ENCODE measurements at places on chromosomes 3 and 15.
A peak's percentile ranks its signal among the peaks of the same experiment; 100 is the strongest.

GRCh38 chr3:177211503-177212277 lies 14.4 kb upstream of the TBL1XR1 start:
- DNase-seq: no peak

- no peak for DNase-seq
These were observed 9.7 kb downstream of the TPM1 start for GRCh38 chr15:63052077-63052841.

DNA sequence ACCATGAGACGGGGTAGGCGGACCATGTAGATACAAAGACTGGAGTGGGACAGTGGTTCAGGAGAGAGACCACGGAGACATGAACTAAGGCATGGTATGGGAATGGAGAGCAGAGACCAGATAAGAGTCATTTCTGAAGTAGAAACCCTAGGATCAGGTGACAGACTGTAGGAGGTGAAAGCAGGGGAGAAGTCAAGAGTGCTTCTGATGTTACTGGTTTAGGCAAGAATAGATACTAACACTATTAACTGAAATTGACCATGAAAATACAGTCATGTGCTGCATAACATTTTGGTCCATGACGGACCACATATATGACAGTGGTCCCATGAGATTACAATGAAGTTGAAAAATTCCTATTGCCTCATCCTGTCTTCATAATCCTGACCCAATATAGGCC lies 41.7 kb downstream of the RASGRP1 start:
- DNase-seq: no peak

DNA sequence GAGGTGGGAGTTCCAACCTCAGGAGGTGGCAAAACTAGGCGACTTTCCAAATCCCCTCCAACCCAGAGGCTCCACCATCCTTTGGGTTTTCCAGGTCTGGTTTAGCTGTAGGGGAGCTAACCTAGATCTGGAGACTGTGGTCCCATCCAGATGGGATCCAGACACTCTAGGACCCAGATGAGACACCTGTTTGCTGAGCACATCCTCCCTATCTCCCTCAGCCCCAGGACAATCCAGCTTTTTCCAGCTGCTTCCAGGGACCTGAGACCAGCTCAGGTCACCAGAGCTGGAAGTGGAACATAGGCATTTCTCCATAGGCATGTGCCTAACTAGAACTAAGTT lies 18.2 kb downstream of the CRTAP start:
- no peak for DNase-seq

DNA sequence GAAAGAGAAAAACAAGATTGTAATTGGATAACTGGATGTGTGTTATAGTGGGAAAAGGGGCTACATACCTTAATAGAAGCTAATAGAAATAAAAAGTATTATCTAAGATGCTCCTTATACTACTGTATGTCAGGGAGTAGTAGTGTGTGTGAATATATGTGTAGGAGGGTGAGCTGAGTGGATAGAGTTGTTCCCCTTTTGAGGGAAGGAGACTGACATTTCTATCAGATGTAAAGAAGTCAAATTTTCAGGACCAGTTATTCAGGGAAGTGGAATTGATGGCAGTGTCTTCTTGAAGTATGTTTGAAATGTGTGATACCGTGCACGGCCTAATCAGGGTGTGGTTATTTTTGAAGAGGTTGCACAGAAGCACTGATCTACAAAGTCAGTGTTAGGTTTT lies 49.1 kb downstream of the PCOLCE2 start:
- no peak for DNase-seq

DNA sequence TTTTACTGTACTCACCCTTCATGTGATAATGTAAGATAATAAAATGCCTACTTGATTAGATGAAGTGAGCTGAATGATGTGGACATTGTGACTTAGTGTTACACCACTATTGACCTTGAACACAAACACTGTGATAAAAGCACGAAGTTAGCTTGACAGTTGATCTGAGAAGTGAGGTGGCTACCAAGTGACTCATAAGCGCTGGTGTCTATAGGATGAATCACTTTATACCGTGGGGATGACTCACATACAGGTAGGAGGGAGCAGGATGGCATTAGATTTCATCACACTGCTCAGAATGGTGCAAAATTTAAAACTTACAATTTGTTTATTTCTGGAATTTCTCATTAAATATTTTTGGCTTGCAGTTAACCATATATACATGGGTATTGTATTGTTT lies 174.7 kb upstream of the CNTN3 start:
- DNase-seq: no peak

DNA sequence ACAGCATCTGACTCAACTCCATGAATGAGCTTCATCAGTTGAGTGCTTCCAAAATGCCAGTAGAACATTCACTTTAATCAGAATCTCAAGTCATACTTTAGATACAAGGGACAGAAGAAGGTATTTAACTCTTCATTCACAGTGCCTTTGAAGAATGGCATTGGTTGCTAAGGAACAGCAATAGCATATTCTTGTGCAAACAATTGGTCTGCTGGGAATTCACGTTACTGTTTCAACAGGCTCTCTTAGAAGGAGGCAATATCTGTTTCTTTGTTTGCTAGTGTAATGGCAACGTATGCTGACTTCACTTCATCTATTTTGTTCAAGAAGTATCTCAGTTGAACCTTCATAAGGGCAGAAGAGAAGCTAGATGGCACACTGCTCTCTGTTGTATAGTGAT lies 113.9 kb downstream of the TMEM108 start:
- DNase-seq: no peak

GRCh38 chr3:114449271-114450007 lies 155.6 kb downstream of the TIGIT start:
- no peak for DNase-seq

DNA sequence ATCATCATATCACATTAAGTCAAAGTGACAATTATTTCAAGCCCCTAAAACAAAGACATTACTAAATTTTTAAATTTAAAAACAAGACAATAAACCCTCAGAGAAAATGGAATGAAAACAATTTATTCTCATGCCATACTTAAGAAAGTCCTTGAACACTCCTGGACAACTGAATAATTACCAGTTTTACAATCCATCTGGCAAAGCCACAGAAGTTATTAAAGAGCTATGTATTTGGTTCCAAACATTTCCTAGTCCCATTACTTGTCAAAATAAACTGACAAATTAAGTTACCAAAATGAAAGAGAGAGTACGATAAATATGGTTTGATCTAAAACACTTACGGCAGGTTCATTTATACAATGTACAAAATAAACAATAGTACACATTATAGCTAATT lies 63.2 kb downstream of the LRRFIP2 start:
- no peak for DNase-seq

DNA sequence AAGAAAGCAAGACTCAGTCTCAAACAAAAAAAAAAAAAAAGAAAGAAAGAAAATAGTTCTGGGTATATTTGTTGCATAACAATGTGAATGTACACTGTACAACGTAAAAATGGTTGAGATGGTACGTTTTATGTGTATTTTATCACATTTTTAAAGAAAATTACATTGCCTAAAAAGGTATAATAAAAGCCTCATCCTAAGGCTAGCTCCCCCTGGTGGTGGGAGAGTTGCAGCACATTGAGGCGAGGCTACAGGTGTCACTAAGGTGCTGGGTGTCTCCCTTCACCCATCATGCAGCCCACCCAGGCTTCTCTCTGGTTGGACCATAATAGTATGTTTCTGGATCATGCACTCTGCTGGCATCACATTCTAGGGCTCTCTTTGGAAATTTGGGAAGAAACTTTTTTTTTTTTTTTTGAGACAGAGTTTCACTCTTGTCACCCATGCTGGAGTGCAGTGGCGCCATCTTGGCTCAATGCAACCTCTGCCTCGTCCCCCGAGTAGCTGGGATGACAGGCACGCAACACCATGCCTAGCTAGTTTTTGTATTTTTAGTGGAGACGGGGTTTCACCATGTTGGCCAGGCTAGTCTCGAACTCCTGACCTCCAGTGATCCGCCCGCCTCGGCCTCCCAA lies 12.4 kb upstream of the RAB11A start:
- peak; percentile 64 for DNase-seq

- DNase-seq: no peak
These were observed 20.8 kb upstream of the SRP14 start for GRCh38 chr15:40059821-40060220.

DNA sequence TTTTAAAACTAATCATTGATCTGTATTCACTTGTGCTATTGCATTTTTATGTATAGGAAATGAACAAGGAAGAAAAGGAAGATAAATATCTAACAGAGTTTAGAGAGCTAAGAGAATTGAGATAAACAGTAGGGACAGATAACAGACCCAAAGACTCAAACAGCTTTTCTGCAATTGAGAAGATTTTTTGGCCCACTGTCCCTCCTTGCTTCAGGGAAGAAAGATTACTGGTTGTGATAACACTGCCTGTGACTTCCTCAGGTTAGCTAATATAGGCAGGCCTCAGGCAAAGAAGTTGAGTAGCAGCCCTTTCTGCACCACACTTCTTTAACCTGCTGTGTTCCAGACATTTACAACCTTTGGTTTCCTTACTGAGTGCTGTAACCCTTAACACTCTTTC lies 2.7 kb upstream of the COX17 start:
- DNase-seq: no peak
